ENCODE measurements at places on chromosomes 1 and 21. TPM values are rescaled to one million over a fixed set of nuclear protein-coding genes. Genes with fewer than 3 reads are reported as not detected.

Gene RIMKLA
- total RNA-seq, result under 0.01 TPM

Gene ORC1
- total RNA-seq, result 0.17 TPM

Gene HSD3B2
- not detected for total RNA-seq

Gene LCE3E
- not detected for total RNA-seq

Gene ERO1B
- total RNA-seq, result 0.63 TPM

Gene SERTAD4
- 0.17 TPM for total RNA-seq

Gene SMPDL3B
- not detected for total RNA-seq

Gene TSSK3
- total RNA-seq, result 0.86 TPM
